ENCODE measurements at places on chromosomes 6 and 20. TPM values are rescaled to one million over a fixed set of nuclear protein-coding genes. Genes with fewer than 3 reads are reported as not detected.

DNA sequence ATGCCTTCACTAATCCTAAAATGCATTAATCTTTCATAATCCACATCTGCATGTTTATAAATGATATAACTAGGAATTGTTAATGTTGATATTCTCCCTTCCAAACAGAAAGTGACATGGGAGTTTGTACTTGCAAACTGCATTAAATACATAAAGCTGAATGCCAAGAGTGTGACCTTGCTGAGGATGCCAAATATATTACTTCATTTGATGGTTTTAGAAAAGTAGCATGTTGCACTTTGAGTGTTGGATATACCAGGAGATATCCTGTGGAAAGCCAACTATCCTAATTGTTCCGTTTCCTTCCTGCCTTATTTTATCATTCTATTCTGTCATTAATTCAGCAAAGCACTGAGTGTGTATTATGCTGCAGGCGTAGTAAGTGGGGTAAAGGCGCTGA lies 229.8 kb downstream of the TMEM242 start:
- no peak for DNase-seq

DNA sequence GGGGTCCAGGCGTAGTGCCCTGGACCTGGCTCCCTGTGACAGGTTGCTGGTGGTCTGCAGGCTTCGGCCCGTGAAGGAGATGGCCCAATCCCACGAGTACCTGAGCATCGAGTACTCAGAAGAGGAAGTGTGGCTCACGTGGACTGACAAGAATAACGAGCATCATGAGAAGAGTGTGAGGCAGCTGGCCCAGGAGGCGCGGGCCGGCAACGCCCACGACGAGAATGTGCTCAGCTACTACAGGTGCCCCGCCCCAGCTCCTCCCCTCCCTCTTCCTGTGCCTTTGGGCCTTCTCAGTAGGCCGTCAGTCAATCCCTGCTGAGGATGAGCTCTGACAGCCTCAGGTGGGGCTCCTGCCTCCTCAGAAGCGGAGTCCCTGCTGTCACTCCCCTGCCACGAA lies 42.6 kb downstream of the UQCC2 start:
- DNase-seq = no peak

DNA sequence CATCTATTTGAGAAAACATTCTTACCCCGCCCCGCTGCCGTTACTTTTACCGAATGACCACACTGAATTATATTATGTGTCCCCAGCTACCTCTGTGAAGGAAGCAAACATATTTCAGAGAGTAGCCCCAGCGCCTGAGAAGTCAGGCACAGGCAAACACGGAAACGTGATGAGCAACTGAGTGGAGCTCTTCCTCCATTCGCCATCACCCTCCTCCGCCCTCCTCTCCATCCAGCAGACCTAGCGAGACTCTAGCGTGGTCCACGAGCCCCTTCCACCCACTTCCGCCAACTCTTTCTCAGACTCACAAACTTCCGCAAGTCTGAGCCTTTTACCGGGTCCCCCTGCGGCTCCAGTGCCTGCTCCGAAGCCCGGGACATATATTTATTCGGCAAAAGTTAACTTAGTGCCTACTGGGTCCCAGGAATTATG lies 582 bp downstream of the SNRPB start:
- no peak for DNase-seq

The FAM184A gene
- 1.3 TPM for total RNA-seq

The GSS gene
- 38.3 TPM for total RNA-seq

DNA sequence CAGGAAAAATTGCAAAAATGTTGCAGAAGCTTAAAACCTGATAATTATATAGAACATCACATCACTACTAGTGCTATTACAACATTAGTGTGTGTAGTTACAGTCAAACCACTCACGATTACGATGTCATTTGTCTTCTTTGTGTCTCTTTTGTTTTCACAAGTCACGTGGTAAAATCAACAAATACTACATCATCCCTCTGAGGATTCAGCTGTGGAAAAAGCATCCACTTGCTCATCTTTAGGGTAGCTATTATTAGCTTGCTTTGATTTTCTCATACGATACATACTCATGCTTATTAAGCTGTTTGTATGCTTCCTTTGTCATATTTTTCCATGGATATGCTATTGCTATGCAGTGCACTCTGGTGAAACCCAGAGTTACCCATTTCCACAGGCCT lies 22.2 kb upstream of the ATXN1 start:
- DNase-seq = no peak

DNA sequence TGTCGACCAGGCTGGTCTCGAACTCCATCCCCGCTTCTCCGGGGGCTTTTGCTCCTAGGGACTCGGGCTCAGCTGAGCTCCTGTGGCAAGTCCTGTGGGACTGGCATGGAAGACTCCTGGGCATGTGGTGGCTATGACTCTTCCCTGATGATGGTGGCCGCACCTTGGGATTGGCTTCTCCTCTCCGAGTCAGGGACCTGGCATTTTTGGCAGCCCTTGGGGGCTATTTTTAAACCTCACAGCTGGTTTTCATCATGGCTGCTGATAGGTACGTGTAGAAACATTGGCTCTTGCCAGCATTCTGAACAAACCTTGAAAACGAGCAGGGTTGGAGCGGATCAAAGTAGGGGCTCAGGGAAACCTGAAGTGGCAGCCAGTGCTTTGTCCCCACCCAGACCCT lies 54.1 kb downstream of the RBM38 start:
- peak; percentile 82 for DNase-seq

The MATN4 gene
- not detected for total RNA-seq

DNA sequence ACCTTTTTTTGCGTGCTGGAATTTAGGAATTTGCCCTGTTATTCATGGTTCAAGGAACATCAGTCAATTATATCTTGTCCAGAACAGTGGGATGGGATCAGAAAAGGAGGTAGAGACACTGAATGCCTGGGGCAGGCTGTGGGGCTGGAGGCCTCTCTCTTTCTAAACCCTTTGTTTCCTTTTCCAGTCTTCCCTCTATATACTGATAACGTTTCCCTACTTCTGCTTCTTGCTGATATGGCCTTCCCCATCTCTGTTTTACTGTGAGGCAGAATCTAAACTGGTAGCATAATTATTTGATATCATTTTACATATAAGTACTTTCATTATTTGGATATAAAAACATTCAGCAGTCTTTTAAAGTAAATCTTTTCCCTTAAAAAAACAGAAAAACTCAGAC lies 67.5 kb downstream of the DNAH8 start:
- DNase-seq = no peak

Measured in right atrium auricular region (tissue), 2 donors.